ENCODE measurements at places on chromosomes 5 and 9. TPM values are rescaled to one million over a fixed set of nuclear protein-coding genes. Genes with fewer than 3 reads are reported as not detected.

The AJM1 gene
- total RNA-seq = 0.65 TPM

The SHB gene
- 12.3 TPM for total RNA-seq

The NR2F1-AS1 gene
- total RNA-seq = 5.4 TPM

The PIP5KL1 gene
- total RNA-seq = 3.9 TPM

The ENHO gene
- total RNA-seq = 0.39 TPM

The TENT4A gene
- total RNA-seq = 18.4 TPM

The IL7R gene
- 75.0 TPM for total RNA-seq

The ORM2 gene
- not detected for total RNA-seq

The TRPM3 gene
- total RNA-seq = 0.11 TPM

The PGM5 gene
- total RNA-seq = 0.91 TPM

The NUDT2 gene
- total RNA-seq = 42.3 TPM

The ANKDD1B gene
- total RNA-seq = 0.78 TPM

The RXRA gene
- 32.9 TPM for total RNA-seq
